SK-N-MC (cell line): ENCODE measurements at places on chromosomes 4 and X.

- no peak for DNase-seq
Observed at GRCh38 chr4:164997941-164998340, 20.5 kb upstream of the TRIM61 start.

- peak; percentile 64 for DNase-seq
Observed at GRCh38 chrX:41921492-41922430, 1.6 kb downstream of the CASK start.

DNA sequence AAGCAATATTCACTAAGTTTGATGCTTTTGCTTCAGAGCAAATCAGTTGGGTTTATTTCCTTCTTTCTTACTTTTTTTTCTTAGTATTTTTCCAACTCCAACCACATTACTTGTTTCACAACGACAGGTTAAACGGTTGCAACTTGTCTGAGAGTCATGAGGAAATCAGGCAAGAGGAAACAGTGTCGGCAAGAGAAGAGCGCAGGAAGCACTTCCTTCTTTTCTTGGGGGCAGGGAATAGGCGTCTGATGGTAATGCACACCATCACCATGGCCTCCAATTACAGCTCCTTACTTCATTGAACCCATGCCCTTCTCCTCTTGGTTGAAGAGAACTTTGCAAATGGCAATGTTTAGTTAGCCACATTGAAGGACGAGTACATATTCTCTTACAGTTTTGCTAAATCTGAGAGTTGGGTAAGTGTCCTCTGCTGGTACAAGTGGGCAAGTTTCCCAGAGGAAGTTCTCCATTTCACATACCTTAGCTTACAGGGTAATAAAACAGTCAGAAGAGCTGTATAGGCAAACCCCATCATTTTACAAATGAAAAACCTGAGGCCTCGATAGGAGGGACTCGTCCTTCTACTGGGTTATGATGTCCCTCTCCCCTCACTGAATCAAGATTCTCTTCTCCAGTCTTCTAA lies 8.3 kb upstream of the CXCL8 start:
- DNase-seq, result no peak

DNA sequence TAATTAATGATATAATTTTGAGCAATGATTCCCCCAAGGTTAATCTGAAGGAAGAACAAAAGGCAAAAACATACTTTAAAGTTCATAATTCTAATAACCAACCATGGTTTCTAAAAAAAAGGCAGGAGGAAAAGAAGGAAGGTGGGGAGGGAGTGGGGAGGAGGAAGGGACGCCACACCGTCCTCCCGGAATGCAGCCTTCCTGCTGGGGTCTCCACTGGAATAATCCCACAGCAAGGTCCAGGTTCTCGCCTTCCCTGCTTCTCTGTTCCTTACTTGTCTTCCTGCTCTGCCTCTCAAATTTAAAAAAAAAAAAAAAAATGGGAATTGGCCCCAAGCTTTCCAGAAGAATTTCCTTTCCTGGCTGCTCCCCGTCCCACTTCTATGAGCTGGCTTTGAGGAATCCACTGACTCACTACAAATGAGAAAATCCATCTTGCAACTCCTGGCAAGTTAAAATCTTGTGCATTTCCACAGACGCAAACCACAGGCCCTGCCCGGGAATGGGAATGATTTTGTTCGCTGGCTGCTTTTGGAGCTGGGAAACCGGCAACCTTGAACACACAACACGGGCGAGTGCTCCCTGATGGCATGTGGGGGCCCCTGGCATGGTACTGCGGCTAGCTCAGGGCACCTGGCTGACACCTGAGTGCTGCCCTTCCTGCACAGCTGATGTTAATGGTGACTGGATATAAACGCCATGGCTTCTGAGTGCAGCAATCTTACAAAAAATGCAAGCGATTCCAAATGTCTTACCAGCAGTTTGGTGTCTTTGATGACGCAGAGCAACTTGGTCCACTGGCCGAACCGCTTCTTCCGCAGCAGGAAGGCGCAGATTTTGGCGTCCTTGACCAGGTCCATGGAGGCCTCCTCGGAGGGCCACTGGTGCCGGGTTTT lies 97.0 kb downstream of the AFAP1 start:
- no peak for DNase-seq

GRCh38 chr4:143391261-143391660 lies 54.6 kb downstream of the GAB1 start:
- DNase-seq, result no peak

DNA sequence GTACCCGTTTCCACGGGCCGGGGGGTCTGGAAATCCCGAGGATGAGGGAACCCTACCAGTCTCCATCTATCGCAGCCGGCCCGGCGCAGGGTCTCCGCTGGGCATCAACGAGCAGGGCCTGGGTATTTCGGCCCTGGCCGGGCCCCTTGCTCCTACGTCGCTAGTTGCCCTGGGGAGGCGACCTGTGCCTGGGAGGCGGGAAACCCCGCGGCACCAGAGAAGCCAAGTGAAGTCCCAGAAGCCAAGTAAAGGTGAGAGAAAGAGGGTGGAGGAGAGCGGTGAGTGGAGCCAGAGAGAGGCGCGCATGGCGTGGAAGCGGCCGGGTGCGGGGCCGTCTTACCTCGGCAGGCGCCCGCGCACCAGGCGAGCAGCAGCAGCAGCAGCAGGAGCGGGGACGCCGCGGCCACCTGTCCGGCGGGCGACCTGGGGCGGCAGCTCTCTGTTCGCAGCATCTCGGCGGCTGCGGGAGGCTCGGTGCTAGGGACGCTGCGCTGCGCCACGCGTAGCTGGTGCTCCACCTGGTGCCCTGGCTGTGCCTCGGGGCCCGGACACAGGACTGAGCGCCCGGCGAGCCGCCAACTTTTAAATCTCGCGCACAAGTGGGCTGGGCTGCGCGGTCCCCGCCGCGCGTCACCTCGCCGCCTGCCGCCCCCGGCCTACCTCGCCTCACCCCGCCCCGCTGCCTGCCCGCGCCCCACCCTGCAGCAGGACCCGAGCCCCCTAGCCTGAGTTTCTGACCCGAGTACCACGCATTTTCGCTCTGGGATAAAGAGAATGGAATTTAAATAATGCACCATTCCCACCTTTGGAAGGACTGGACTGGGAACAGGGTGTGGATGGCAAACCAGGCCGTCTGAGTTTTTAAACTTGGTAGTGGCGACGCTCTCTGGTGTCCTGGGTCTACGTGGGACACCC lies at the start of gene NMU:
NMU (minus strand) TSS at position 558 of the 915 bp plus-strand sequence; CDS start at position 452, 106 bp downstream.
- no peak for DNase-seq

DNA sequence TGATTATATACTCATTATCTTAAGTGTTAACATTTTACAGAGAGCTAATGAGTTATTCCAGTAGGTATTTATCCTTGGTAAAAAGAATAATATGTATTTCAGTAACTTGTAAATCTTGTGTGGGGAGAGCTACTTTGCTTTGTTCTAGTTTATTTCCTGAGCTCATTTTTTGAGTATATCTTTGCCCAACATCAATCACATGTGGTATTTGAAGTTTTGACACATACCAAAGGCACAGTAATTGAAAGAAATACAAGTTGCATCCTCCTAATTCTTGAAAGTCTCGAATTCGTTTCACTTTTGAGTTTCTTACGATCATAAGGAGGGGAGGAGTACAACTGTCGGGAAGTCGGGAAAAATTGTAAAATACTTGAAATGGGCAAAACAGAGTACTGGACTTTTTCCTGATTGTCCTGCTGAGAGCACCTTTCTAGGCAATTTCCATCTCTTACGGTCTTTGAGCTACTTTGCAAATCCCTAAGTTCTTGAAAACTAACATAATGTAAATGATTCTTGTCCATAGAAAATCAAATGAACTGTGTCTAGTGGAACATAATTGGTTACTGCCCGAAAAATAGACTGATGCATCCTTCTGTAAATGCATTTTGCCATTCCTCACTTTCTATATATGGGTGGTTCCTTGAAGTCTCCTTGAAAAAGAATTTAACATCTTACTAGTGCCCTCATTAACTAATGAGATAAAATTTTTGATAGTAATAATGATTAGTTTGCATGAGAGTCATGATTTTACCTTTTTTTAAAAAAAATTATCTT lies 20.6 kb downstream of the CLTRN start:
- no peak for DNase-seq

- no peak for DNase-seq
Observed at GRCh38 chr4:25308306-25308705, 4.3 kb upstream of the ZCCHC4 start.

DNA sequence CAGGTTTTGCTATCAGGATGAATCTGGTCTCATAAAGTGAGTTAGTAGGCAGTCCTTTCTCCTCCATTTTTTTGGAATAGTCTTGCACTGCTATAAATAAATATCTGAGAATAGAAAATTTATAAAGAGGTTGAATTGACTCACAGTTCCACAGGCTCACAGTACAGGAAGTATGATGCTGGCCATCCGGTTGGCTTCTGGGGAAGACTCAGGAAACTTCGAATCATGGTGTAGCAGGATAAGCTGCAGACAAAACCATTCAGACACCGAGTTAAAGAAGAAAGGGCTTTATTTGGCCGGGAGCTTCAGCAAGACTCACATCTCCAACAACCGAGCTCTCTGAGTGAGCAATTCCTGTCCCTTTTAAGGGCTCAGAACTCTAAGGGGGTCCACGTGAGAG lies 348.2 kb downstream of the KCTD8 start:
- DNase-seq, result no peak

- no peak for DNase-seq
Observed at GRCh38 chrX:24463077-24463476, 2.0 kb upstream of the PDK3 start.

DNA sequence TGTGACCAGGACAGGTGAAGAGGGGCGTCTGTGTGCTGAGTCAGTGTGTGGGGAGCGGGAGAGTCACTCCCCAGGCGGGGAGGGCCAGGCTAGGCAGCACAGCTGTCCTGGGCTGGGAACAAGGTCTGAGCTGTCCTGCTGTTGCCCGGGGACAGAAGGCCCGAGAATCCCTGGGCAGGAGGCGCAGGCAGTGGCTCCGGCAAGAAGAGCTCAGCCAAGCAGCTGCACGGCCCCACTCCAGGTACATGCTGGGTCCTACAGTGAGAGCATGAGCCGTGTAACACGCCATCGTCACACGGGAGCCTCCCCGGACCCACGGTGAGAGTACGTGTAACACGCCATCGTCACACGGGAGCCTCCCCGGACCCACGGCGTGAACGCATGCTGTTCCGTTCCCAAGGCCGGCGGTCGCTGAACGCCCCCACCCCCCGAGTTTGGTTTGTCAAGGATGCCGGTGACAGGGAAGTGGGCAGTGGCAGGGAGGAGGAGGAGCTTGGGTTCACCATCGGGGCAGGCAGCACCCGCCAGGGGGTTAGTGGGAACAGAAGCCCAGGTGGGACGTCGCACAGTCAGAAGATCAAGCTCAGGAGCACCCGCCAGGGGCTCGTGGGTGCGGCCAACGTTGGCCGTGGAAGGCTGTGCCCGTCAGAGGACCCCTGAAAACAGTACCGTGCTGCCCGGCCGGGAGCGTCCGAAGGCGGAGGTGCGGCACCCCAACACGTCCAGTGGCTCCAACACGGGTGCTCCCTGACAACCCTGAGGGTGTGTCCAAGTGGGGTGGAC lies 15.6 kb downstream of the PPP2R3B start:
- DNase-seq, result no peak

DNA sequence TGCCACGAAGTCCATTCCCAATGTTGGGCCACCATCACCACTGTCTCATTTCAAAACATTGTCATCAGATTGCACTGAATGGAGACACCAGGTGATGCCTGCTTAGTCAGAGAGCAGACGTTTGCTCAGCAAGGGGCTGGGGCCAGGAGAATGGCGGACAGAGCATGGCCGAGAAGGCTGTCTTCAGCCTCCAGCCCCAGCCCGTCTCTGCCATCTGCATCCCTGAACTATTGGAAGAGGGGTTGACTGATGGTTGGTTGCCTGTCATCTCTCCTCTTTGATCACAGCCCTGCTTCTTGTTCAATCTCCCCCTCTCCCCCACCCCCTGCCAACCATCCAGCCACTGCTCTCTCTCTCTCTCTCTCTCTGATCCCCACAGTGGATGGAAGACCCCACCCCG lies 140.9 kb downstream of the SHOX start:
- no peak for DNase-seq

- DNase-seq, result no peak
Observed at GRCh38 chr4:83574247-83574646, 38.3 kb downstream of the GPAT3 start.

DNA sequence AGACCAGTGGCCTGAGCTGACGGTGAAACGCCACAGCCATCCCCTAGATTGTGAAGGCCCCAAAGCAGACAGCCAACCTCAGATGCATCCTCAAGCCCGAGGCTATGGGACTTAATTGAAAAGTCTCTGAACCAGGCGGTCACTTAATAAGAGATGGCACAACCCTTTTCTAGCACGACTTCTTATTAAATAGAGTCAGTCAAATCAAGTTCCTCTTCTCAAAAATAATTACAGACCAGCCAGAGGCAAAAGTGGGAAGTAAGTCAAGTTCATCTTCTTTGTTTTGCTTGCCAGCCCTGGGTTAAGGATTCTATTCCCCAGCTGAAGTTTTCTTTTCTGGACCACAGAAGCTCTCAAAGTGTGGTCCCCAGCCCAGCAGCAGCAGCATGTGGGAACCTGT lies 9.7 kb upstream of the SH3KBP1 start:
- DNase-seq, result no peak

GRCh38 chr4:88275516-88275915 lies 8.8 kb downstream of the PPM1K start:
- no peak for DNase-seq

- DNase-seq, result no peak
Observed at GRCh38 chr4:81589262-81589661, 117.6 kb upstream of the RASGEF1B start.

- no peak for DNase-seq
Observed at GRCh38 chrX:21883258-21883657, 27.5 kb downstream of the YY2 start.

DNA sequence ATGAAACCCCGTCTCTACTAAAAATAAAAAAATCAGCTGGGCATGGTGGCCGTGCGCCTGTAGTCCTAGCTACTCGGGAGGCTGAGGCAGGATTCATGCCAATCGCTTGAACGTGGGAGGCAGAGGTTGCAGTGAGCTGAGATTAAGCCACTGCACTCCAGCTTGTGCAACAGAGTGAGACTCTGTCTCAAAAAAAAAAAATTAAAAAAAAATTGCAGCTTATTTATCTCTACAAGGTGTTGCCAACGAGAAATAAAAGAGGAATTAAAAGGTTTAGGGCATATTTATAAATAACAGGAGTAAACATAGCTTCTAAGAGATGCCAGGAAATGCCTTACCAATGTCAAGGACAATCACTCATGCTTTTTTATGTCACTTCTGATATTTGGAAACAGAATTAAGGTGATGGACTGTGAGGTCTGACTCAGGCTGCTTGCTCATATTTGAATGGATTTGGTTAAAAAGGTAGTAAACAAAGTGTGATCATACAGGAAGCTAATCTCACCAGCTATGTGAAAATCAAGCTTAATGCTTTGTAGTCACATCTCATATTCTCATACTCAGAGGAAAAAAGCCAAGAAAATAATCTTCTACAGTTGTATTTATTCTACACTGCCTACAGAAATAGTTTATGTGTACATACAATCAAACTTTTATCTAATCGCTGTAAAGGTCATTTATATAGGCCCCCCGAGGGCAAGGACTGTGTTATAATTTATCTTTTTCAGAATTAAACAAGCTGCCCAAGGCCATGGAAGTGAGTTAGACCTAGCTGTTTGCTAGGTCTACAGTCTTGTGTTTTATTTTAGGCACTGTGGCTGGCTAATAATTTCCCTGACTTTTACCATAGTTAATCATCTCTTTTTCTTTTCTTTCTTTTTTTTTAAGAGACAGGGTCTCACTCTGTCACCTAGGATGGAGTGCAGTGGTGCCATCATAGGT lies 61.1 kb upstream of the RBMX start:
- no peak for DNase-seq

GRCh38 chr4:67327245-67328017 lies 217.9 kb downstream of the CENPC start:
- DNase-seq, result peak; percentile 59

- DNase-seq, result no peak
Observed at GRCh38 chr4:27020603-27021002, 160.0 kb downstream of the STIM2 start.

GRCh38 chr4:10240691-10241090 lies 124.1 kb upstream of the WDR1 start:
- DNase-seq, result no peak
